ENCODE measurements at places on chromosomes 5 and 9. TPM values are rescaled to one million over a fixed set of nuclear protein-coding genes. Genes with fewer than 3 reads are reported as not detected.

ATP6V1G1 gene
- total RNA-seq = 102 TPM

TUSC1 gene
- 10.5 TPM for total RNA-seq

DAPK1 gene
- 18.5 TPM for total RNA-seq

SELENOP gene
- total RNA-seq = 809 TPM

SCGB3A2 gene
- not detected for total RNA-seq

CCNI2 gene
- total RNA-seq = under 0.01 TPM

NAIF1 gene
- 12.6 TPM for total RNA-seq

- no peak for DNase-seq
Measured at GRCh38 chr9:26723486-26723885, 169.1 kb downstream of the CAAP1 start.

DNA sequence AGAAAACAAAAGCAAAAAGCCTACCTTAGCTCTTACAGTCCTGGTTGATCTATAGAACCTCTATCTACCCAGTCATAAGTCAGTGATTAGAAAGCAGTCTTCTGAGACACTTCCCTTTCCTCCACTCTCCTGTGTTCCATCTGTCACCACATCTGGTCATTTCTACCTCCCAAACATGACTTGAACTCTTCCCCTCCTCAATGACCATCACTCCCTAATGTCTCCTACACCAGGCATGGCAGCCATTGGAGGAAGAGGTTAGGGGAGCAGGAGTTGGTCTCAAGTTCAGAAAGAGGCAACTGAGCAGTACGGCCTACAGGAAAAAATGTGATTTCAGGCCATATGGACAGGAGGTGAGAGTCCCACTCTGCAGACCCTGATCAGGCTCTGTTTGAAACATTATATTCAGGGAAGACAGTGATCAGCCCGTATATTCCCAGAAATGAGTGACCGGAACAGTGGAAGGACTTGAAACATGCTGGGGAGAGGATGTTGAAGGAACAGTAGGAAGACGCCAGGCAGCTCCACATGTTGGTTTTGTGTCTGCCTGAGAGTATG lies 12.0 kb downstream of the ABLIM3 start:
- no peak for DNase-seq

GRCh38 chr5:114153392-114153791 lies 208.5 kb upstream of the KCNN2 start:
- no peak for DNase-seq

DNA sequence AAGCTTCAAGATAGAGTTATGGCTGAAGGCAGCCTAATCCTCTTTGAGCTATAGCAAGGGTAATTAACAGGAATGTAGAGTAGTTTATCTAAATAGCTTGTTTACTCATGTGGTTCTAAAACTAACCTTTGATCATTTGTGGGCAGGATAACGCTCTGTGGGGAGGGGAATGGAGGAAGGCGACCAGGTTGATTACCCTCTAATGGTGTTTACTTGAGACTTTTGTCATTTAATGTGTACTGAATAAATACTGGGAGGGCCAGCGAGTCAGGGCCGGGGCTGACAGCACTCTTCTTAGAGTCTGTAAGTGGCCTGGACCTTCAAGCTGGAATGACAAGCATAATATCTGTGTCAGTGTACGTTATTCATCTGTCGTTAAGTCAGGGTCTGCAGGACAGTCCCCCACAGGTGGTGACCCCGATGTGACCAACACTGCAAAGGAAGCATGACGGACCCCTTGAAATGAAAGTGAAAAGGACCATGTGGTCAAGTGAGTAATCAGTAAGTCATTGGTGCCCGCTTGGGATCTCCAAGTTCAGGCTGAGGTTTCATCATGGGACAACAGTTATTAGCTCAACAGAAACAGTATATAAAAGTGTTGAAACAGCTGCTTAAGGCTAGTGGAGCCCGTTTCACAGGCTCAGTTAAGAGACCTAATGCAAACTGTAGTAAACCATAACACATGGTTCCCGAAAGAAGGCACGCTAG lies 162.6 kb downstream of the CPLANE1 start:
- peak; percentile 51 for DNase-seq

DNA sequence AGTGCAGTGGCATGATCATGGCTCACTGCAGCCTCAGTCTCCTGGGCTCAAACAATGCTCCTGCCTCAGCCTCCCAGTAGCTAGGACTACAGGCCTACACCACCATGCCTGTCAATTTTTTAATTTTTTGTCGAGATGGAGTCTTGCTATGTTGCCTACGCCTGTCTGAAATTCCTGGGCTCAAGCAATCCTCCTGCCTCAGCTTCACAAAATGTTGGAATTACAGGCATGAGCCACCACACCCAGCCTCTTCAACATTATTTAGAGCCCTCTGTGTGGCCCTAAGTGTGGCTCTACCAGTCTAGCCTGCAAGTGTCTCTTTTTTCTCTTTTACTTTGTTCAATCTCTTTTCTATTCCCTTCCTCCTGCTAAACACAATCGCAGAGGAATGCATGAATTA lies 154.4 kb upstream of the EPB41L4A start:
- DNase-seq = no peak

DNA sequence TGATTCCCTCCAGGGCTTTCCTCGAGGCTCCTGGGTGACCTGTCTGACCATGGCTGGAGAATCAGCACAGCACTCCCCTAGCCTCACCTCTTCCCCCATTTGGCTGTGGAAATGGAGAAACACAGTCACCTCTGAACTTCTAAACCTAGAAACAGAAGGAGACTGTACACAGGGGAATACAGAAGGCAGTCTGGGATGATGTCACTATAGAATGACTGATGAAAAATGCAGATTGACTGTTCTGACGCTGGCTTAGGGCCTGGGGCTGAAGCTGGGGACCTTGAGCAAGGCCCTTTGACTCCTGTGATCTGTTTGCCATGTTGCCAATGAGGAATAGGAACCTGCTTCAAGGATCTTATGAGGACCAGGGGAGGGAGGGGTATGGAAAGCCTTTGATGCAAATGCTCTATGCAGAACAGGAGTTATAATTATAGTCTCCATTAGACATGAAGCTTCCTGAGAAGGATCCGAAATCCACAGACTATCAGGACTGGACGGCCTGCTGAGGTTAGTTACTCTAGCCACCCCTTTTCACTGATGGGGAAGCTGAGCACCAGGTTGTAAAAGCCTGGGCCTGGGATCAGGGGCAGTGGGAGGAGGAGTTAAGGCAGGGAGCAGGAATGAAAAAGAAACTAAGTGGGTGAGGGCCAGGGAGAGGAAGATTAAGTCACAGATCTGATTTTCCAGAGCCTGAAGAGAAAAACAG lies 24.4 kb upstream of the ANXA6 start:
- no peak for DNase-seq

GRCh38 chr5:151005187-151005949 lies 15.0 kb upstream of the GPX3 start:
- peak; percentile 80 for DNase-seq

DNA sequence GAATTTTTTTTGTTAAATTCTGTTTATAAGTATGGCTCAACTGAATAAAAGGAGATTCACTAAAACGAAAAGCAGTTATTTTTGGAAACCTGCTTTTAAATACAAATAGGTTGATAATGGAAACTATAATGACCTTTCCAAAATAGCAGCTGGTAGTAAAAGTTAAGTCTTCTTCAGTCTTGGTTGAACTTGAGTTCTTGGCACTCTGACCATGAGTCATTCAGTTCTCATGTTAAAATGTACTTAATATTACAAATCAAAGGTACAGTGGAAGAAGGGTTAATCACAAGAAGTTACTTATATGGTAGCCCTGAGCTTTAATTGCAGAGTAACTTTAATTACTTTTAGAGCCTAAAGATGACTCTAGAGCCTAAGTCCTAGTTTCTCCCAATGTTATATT lies 62.1 kb downstream of the KLF9 start:
- peak; percentile 82 for DNase-seq

Data from fibroblast of lung (primary cell).